DMS153 (cell line): ENCODE measurements at places on chromosomes 11 and 22.

DNA sequence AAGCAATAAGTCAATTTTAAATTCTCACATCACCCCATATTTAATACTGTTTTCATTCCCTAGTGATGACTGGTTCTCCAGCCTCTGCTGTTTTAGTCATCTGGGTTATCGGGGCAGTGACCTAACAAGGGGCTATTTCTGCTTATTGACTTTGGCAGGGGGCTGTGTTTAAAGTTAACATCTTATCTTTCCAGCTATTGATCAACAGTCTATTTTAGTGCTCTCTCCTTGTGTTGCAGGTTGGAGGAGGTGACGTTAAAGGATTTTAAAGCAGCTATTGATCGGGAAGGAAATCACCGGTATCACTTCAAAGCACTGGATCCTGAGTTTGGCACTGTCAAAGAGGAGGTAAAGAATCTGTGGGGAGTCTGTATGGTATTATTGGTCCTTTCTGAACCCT lies 7.7 kb upstream of the DLAT start:
- DNase-seq, result no peak

- DNase-seq, result no peak
These were observed 8.5 kb downstream of the FAM111B start for GRCh38 chr11:59115553-59115952.

DNA sequence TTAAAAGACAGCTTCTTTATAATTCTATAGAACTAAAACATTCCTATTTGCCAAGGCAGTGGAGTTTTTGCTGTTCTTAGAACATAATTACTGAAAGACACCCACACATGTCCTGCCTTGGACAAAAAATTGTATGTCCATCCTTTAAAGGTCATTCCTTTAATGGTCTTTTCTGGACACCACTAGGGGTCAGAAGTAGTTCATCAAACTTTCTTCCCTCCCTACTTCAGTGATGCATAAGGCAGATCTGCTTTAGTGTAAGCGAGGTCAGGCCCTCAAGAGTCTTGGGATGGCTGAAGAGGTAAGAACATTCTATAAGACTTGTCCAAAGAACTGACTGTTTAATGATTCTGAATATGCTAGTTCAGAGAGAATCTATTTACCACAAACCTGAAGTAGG lies 4.3 kb upstream of the OR51V1 start:
- DNase-seq, result no peak

DNA sequence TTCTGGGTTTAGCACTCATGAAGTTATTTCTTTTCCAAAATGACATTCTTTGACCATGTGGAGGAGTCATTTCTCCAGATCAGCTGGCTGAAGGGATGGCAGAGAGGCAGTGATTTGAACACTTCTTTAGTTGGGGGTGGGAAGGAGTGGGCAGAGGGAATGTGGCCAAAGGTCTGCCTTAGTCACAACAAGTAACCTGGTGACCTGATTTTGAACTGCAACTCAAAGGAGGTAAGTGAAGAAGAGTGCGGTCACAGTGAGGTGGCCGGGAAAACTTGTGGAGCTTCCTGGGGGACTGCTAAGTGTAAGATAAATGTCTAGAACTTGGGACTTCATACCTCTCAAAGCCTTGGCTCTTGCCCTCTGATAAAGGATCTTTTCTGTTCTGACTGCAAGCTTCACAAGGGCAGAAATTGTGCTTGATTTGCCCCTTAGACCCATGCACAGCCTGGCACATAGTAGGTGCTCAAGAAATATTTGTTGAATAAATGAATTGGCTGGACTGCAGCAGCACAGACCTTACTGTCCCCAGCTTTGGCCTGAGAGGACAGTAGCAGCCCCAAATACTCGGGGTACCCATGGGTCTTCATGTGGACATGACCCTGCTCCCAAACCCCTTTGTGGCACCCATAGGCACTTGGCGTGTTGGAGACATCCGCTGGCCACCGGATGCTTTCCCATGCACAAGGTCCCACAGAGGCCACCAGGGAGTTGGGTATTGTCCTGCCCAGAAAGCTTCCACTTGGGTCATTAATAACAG lies 99.0 kb upstream of the ALX4 start:
- no peak for DNase-seq

GRCh38 chr11:73350908-73351636 lies 25.1 kb upstream of the RELT start:
- peak; percentile 34 for DNase-seq

GRCh38 chr11:63915961-63916836 lies 765 bp downstream of the RCOR2 start:
- DNase-seq, result no peak
